Gastroesophageal sphincter (tissue), 4 donors: ENCODE measurements at places on chromosomes 6 and 20. TPM values are rescaled to one million over a fixed set of nuclear protein-coding genes. Genes with fewer than 3 reads are reported as not detected.

DNA sequence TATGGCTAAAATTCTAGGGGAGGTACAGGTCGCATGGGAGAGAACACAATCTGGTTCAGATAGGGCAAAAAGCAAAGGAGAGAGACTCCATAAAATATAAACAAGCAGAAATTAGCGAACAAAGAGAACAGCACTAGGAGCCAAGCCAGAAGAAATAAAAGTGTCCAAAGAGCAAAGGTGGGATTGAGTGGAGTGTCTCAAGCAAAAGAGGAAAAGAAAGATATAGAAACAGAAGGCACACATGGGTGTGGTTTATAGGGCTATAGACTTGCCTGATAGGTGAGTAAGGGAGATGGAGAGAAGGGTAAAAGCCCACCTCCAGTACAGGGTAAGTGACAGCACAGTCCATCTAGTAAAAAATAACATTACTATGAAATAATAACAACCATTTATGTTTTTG, 36.5 kb upstream of the IRAK1BP1 start:
- ATAC-seq, result no peak

GRCh38 chr6:113344969-113345368, 512.2 kb upstream of the MARCKS start:
- no peak for ATAC-seq

DNA sequence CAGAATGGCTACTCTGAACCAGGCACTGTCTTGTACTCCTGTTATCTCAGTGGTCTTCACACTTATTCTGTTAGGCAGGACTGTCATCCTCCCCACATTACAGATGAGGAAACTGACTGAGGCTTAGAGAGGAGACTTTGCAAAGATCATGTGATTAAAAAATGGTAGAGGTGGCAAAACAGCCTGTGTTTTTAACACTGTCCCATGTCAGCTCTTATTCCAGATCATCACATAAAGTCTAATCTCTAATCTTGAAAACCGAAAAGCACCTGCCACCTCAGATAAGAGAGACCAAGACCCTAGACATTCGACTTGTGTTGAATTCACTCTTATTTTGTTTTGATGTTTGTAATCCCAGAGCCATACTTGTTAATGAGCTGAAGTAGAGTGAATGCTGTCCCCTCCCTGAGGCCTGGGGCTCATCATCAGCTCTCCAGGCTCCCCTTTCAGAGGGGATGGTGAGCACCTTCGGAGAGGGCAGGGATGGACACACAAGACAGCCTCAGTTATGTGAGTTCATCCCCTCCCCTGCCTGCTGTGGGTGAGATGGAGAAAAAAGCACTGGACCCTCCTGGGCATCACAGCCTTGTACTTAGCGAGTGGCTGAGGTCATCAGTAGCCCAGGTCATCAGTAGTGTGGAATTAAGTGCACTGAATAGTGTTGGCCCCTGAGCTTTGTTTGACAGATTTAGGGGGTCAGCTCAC, 30.6 kb downstream of the MTHFD1L start:
- ATAC-seq, result no peak

DNA sequence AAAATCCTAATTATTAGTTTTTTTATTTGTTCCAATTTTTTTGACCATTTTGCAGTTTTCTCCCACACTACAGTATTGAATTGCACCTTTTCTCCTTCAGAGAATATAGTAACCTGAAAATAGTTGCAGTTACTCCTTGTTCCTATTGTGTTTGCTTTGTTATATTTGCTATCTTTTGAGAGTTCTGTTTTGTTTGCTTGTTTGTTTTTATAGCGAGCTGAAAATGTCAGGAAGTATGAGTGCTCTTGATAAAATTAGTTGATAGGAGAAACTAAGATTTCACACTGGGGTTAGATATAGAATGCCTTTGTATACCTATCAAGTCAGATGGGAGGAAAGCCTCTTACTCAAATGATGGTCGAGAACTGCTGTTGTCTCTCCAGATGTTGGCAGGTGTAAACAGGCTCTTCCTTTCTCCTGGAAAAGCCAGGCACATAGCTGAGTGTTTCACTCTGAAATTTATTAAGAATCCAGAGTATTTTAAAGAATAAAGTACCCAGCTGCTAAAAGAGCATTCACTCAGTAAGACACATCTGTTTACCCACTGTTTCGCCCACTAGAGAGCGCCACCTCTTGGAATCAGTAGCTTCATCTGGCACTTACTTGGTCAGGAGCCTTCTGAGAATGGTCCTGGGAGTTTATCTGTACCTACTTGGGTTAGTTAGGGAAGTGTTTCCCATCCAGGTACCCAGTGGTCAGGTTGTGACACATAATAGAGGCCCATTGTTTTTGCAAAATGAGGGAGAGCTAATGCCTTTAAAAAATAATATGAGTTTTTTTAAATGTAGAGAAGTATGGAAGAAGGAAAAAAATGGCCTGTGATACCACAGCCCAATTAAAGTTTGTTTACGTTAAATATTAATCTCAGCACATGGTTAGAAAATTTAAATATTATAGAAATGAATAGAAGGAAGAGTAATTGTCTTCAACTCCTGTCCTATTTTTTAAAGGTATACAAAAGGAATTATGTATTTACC, 11.2 kb downstream of the NT5DC1 start:
- no peak for ATAC-seq

- peak; percentile 17 for ATAC-seq
Observed at GRCh38 chr6:160041608-160042007, 72.7 kb downstream of the IGF2R start.

DNA sequence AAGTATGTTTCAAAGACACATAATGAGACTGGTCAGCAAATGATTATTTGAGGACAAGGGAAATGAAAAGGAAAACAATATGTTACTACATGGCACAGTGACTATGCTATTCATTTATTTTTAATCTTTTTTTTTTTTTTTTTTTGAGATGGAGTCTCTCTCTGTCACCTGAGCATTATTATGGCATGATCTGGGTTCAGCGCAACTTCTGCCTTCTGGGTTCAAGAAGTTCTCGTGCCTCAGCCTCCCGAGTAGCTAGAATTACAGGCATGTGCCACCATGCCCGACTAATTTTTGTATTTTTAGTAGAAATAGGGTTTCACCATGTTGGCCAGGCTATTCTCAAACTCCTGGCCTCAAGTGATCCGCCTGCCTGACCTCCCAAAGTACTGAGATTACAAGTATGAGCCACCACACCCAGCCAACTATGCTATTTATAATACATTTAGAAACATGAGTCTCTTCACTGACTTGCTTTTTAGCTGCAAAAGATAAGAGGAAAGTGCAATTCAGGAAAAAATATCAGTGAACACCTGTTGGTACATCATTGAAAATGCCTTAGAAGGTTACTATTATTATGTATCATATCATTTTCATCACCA, 3.4 kb downstream of the CALHM4 start:
- no peak for ATAC-seq

GRCh38 chr6:153840039-153840850, 198.8 kb upstream of the OPRM1 start:
- ATAC-seq, result no peak

DNA sequence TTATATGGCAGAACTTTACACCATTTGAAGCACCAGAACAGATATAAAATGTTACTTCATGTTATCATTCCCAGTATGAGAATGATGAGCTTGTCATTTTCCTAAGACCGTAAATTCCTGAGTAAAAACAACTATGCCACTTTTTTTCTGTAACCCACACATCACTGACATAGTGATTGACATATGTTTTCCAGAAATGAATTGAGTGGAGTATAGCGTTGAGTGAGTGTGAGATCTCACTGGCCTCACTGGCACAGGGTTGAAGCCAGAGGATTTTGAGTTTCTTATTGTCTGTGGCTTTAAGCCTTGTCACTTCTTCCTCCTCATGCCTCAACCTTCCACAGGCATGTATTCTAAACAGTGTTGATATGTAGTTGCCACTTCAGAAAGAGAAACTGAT, 62.3 kb downstream of the PDE7B start:
- no peak for ATAC-seq

DNA sequence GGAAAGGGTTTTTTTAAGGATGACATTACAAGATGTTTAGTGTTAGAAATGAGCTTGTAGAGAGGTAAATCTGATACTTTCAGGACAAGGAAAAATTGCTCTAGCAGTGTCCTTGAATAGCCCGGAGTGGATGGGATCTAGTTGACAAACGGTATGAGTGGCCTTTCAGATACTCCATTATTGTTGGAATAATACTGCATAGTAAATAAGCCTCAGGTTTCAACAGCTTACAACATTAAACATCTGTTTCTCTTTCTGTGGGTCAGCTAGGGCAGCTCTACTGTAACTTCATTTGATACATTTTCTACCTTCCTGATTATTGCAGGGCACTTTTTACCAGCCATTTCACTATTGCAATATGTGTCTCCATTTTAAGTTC, 118.0 kb downstream of the B3GAT2 start:
- ATAC-seq, result no peak

GRCh38 chr20:38072898-38073297, 39.4 kb downstream of the RPRD1B start:
- ATAC-seq, result peak; percentile 61

DNA sequence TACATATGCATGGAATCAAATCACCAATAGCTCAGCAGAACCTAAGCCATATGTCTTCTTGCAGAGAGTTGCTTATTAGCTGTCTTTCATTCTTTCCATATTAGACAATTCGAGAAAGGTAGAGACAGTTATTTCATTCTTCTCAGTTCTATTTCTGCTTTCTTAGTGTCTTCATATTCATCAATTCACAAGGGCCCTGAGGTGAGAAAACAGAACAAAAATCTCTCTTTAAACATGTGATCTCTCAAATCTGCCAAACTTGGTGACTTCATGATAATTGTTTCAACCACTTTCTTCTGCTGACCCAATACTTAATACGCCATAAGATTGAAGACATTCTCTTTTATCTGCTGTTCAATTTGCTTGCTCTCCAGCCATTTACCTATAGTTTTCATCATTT, 229.7 kb upstream of the MARCKS start:
- ATAC-seq, result no peak

- no peak for ATAC-seq
Observed at GRCh38 chr6:28125401-28125800, 992 bp downstream of the ZSCAN16 start.

DNA sequence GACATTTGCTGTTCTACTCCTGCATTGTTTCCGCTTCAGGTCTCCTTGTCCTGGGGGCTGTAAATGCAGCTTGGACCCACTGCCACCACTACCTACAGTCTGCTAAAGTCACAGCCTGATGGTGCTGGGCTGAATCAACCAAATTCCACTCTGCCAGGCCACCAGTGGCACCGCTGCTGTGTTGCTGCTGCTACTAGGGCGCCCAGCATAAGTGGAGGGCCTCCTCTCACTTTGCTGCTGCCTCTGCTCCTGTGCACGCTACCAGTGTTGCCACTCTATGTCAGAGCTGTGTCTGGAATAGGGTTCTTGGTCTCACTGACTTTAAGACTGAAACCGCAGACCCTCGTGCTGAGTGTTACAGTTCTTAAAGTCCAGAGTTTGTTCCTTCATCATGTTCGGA, 1.4 kb upstream of the SSR1 start:
- no peak for ATAC-seq

GRCh38 chr20:41956338-41957074, 338.3 kb upstream of the CHD6 start:
- no peak for ATAC-seq

GRCh38 chr6:68343901-68344300, 291.2 kb upstream of the ADGRB3 start:
- ATAC-seq, result no peak

GRCh38 chr20:24653306-24653705, 183.9 kb downstream of the SYNDIG1 start:
- ATAC-seq, result no peak

- ATAC-seq, result no peak
Observed at GRCh38 chr20:48784273-48784641, 43.5 kb downstream of the PREX1 start.

DNA sequence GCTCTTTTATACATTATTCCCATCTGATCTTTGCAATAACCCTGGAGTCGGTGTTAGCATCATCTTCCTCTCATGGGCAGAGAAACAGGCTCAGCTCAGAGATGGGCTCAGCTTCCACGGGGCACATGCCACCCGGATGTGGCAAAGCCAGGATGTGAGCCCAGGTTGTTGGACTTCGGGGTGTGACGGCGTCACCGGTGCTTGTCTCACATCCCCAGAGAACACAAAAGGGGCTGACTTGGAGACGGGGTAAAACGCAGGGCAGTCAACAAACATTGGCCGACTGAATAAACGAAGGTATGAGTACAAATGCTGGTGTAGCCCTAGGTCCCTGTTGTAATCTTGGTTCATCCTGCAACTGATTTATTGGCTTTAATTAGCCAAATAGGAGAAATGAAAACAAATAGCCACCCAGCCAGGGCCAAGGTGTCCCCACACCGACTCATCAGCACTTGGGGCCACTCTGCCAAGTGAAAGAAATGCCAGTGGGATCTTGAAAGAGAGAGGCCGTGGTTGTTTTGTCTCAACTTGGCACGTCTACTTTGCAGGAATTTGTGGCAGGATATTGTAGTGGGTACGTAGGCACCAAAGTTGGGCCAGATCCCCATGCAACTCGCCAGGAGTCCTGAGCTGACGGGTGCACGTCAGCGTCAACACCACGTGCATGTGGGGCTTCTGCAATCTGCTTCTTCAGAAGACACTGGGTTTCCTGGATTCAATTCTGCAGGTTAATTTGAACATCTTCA, 42.8 kb downstream of the APCDD1L start:
- no peak for ATAC-seq

GRCh38 chr20:34527016-34527415, 10.8 kb downstream of the DYNLRB1 start:
- no peak for ATAC-seq

DNA sequence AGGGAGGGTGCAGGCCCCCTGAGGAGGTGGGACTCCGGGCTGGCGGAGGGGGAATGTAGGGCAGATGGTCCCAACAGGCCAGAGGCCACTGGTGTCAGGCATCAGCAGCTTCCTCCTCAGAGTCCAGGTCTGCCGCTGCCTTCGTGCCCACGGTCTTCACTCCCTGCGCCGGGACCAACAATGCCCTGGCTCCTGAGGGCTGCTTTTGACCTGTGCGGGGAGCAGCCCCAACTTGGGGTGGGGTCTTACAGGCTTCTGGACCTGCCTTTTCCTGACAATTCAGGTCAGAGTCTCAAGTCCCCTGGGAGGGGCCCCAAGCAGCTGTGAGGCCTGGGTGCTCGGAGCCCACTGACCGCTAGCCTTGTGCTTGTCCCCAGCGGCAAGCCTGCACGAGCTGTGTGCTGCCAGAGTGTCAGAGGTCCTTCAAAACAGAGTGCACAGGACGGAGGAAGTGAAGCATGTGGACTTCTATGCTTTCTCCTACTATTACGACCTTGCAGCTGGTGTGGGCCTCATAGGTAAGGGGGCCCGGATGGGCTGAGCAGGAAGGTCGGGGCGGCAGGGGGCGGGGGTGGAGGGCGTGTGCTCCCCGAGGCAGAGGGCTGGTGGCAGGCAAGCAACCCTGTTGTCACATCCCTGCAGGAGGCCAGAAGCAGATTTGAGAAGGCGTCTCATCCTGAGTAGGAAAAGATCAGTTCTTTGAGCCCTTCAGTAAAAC, 25.3 kb upstream of the PYGB start:
- no peak for ATAC-seq

GRCh38 chr6:45727228-45727627, 288.4 kb downstream of the CLIC5 start:
- no peak for ATAC-seq

MAS1 gene
- not detected for total RNA-seq

ERVFRD-1 gene
- total RNA-seq, result not detected

SPAG4 gene
- total RNA-seq, result 3.5 TPM

SLC35F1 gene
- total RNA-seq, result 6.3 TPM

NR2E1 gene
- not detected for total RNA-seq

C6orf15 gene
- not detected for total RNA-seq

C20orf202 gene
- total RNA-seq, result 0.27 TPM

SLC25A27 gene
- 7.8 TPM for total RNA-seq

RIN2 gene
- total RNA-seq, result 50.8 TPM

FKBP1C gene
- not detected for total RNA-seq

IL20RA gene
- total RNA-seq, result 2.5 TPM

CNKSR3 gene
- total RNA-seq, result 14.5 TPM

BPIFA1 gene
- not detected for total RNA-seq
